Upper lobe of left lung (tissue), 6 donors: ENCODE measurements at places on chromosomes 2 and 18. TPM values are rescaled to one million over a fixed set of nuclear protein-coding genes. Genes with fewer than 3 reads are reported as not detected.
A peak's percentile ranks its signal among the peaks of the same experiment; 100 is the strongest.

Gene DSC3
- not detected for total RNA-seq

Gene SLC19A3
- total RNA-seq, result 37.6 TPM

Gene ABCG8
- not detected for total RNA-seq

Gene MZT2B
- 117 TPM for total RNA-seq

Gene REV1
- 66.6 TPM for total RNA-seq

Gene DYNC1I2
- total RNA-seq, result 78.7 TPM

Gene DYNAP
- total RNA-seq, result not detected

Gene FHOD3
- total RNA-seq, result 4.8 TPM

Gene MROH2A
- total RNA-seq, result not detected

Gene CPLX4
- not detected for total RNA-seq

Gene VWC2L
- not detected for total RNA-seq

DNA sequence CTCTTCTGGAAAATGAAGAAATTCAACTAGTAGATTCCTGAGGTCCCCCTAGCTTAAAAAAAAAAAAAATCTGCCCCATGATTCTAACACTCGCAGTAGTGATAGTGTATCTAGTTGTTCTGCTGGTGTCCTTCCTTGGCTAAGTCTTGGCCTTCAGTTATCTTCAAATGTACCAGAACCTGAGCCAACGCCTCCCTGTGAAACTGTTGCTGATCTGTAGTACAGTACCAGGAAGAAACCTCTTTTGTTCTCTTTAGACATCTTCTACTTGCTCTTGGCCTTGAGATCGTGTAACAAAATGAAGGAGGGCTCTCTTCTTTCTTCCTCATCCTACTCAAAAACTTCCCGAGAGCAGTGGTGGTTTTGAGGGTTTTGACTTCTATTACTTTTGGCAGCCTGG, 31.0 kb downstream of the PLEK start:
- no peaks in the 10 kb centered on the region for H3K27me3 ChIP-seq
- H3K4me1 ChIP-seq, result no peaks in the 10 kb centered on the region
- no peak overlapping the region for H3K4me3 ChIP-seq
- DNase-seq, result no peak
- no peak overlapping the region for H3K27ac ChIP-seq

- H3K36me3 ChIP-seq, result no peaks in the 10 kb centered on the region
- H3K4me1 ChIP-seq, result peaks cover 13% of the 10 kb centered on the region
- no peaks in the 10 kb centered on the region for H3K27me3 ChIP-seq
- no peak for DNase-seq
- no peak overlapping the region for H3K27ac ChIP-seq
These were observed 309.0 kb upstream of the GULP1 start for GRCh38 chr2:187982668-187983067.

GRCh38 chr2:222295368-222296062, 3.3 kb downstream of the PAX3 start:
- H3K4me1 ChIP-seq, result peaks cover 40% of the 10 kb centered on the region
- H3K27ac ChIP-seq, result no peak overlapping the region
- H3K27me3 ChIP-seq, result peaks cover 71% of the 10 kb centered on the region

- no peaks in the 10 kb centered on the region for H3K36me3 ChIP-seq
- H3K4me1 ChIP-seq, result no peaks in the 10 kb centered on the region
- H3K4me3 ChIP-seq, result no peak overlapping the region
These were observed 248.0 kb upstream of the PXDN start for GRCh38 chr2:1992280-1992679.

DNA sequence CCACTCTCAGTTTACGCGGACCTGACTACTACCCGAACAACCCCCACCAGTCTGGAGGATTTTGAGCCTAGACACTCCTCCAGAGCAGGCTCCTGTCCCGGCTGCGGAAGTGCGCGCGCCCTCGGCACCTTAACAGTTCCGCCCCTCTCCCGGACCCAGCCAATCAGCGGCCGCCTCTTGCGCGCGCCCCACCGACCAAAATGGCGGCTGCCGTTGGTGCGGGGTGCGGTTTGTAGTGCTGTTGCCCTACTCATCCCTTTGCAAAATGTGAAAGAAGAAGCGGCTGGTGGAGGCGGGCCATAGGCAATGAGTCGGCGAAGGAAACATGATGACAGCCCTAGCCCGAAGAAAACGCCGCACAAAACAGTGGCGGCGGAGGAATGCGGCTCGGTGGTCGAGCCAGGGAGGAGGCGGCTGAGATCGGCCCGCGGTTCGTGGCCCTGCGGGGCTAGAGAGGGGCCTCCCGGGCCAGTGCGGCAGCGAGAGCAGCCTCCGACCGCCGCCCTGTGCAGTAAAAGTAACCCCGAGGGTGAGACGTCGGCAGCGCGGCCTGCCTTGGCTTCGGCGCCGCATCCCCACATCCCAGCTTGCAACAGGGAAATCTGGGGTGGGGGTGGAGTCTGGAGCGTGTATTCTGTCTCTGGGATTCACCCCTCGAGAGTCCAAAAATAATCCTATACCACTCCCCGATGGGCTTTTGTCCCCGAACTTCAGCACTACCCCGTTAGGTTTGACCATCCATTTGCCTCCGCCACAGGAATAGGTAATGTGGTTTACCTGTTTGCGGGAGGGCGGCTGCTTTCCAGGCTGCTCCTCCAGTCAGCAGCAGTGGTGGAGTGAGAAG, at the start of gene ETAA1:
ETAA1 (plus strand) TSS at position 191 of the 844 bp plus-strand sequence; CDS start at position 307, 116 bp downstream.
- peak within 1 kb of the TSS; percentile 95 for H3K27ac ChIP-seq
- peaks cover 24% of the 10 kb centered on the region for H3K4me1 ChIP-seq
- peak; percentile 94 for DNase-seq
- H3K4me3 ChIP-seq, result peak within 1 kb of the TSS; percentile 96
- no peaks in the 10 kb centered on the region for H3K36me3 ChIP-seq

DNA sequence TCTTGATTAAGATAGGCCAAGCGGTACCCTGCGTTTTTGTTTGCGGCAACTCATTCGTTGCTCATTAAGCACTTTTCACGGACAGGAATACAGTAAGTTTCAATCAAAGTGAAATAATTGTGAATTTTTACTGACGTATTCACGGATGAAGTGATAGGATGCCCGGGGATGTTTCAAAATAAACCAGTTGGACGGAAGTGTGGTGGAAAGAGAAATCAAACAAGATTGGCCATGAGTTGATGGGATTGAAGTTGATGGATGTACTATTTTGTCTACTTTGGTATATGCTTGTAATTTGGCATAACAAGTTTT, 481 bp downstream of the TMEM177 start:
- no peaks in the 10 kb centered on the region for H3K27me3 ChIP-seq
- H3K4me3 ChIP-seq, result peak overlapping the region; percentile 54
- H3K36me3 ChIP-seq, result peaks cover 12% of the 10 kb centered on the region
- no peak for DNase-seq
- peaks cover 9% of the 10 kb centered on the region for H3K4me1 ChIP-seq

- H3K4me3 ChIP-seq, result no peak overlapping the region
- peaks cover 4% of the 10 kb centered on the region for H3K4me1 ChIP-seq
- no peak overlapping the region for H3K27ac ChIP-seq
- no peaks in the 10 kb centered on the region for H3K27me3 ChIP-seq
- DNase-seq, result no peak
These were observed 26.3 kb upstream of the POMC start for GRCh38 chr2:25194576-25195122.

- H3K4me3 ChIP-seq, result peak overlapping the region; percentile 7
- no peaks in the 10 kb centered on the region for H3K27me3 ChIP-seq
- DNase-seq, result peak; percentile 71
- H3K27ac ChIP-seq, result peak overlapping the region; percentile 86
- H3K4me1 ChIP-seq, result peaks cover 63% of the 10 kb centered on the region
These were observed 177.3 kb downstream of the HDAC4 start for GRCh38 chr2:239223310-239224198.

- H3K36me3 ChIP-seq, result no peaks in the 10 kb centered on the region
- no peak overlapping the region for H3K4me3 ChIP-seq
- no peaks in the 10 kb centered on the region for H3K27me3 ChIP-seq
These were observed 66.2 kb downstream of the RTP5 start for GRCh38 chr2:241935774-241936173.

GRCh38 chr2:197071213-197071612, 144.7 kb upstream of the PGAP1 start:
- DNase-seq, result no peak
- H3K4me1 ChIP-seq, result peaks cover 3% of the 10 kb centered on the region
- H3K4me3 ChIP-seq, result no peak overlapping the region
- H3K36me3 ChIP-seq, result peaks cover 25% of the 10 kb centered on the region
- H3K27ac ChIP-seq, result no peak overlapping the region

- no peak for DNase-seq
- H3K4me3 ChIP-seq, result no peak overlapping the region
- no peaks in the 10 kb centered on the region for H3K27me3 ChIP-seq
- H3K27ac ChIP-seq, result no peak overlapping the region
- H3K36me3 ChIP-seq, result no peaks in the 10 kb centered on the region
- H3K4me1 ChIP-seq, result no peaks in the 10 kb centered on the region
These were observed 211.4 kb downstream of the KLHL29 start for GRCh38 chr2:23596316-23596885.

GRCh38 chr2:49931241-49931640, 776.9 kb upstream of the FSHR start:
- H3K27ac ChIP-seq, result no peak overlapping the region
- H3K4me1 ChIP-seq, result no peaks in the 10 kb centered on the region
- H3K36me3 ChIP-seq, result no peaks in the 10 kb centered on the region
- no peak overlapping the region for H3K4me3 ChIP-seq

DNA sequence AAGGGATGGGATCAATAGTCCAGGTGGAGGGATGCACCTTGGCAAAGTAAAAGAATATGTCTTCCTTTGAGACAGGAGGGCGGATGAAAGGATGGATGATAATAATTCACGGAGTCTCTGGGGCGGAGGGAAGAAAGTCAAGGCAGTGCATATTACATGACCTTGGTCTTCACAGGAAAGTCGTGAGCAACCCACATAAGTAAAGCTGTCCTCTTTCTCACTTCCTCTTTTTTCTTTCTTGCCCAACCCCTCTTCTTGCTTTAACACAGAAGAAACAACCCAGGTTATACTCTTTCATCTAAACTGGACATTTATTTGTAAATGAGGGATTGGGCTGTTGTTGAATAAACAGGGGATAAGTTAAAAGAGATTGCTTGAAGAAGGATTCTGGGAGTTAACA, 168.7 kb upstream of the SKOR2 start:
- H3K27me3 ChIP-seq, result no peaks in the 10 kb centered on the region
- DNase-seq, result no peak

GRCh38 chr2:54981385-54981784, 68.9 kb downstream of the RTN4 start:
- no peaks in the 10 kb centered on the region for H3K27me3 ChIP-seq
- H3K36me3 ChIP-seq, result no peaks in the 10 kb centered on the region
- H3K27ac ChIP-seq, result peak overlapping the region; percentile 23
- peaks cover 73% of the 10 kb centered on the region for H3K4me1 ChIP-seq
- no peak for DNase-seq
- no peak overlapping the region for H3K4me3 ChIP-seq

- no peak for DNase-seq
- peaks cover 30% of the 10 kb centered on the region for H3K4me1 ChIP-seq
- H3K27ac ChIP-seq, result no peak overlapping the region
- no peak overlapping the region for H3K4me3 ChIP-seq
- H3K36me3 ChIP-seq, result no peaks in the 10 kb centered on the region
- no peaks in the 10 kb centered on the region for H3K27me3 ChIP-seq
These were observed 118.1 kb upstream of the SLC39A10 start for GRCh38 chr2:195538937-195539336.

DNA sequence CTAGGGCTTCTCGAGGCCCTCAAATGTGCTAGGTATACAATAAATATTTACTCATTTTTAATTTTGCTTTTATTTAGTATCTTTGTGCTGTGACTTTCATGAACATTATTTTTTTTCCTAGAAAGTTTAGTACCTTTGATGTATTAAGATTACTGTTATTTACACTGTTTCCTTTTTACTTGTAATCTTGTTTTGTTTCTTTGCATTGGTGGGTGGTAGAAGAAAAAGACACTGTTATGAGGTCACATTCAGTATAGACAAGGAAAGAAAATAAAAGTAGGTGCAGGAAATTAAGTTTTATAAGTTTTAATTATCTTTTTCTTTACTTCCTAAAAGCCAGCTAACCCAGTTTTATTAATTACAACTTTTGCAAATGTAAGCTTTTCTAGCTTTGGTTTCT, 23.0 kb downstream of the MALT1 start:
- peaks cover 19% of the 10 kb centered on the region for H3K36me3 ChIP-seq
- no peak for DNase-seq
- no peaks in the 10 kb centered on the region for H3K27me3 ChIP-seq
- H3K27ac ChIP-seq, result no peak overlapping the region
- no peak overlapping the region for H3K4me3 ChIP-seq
